Adrenal gland (tissue), 19 donors: ENCODE measurements at places on chromosomes 13 and 19. TPM values are rescaled to one million over a fixed set of nuclear protein-coding genes. Genes with fewer than 3 reads are reported as not detected.

GRK1 gene
- not detected for polyA plus RNA-seq

CRX gene
- polyA plus RNA-seq = 0.32 TPM

PALM gene
- 72.2 TPM for polyA plus RNA-seq

BTBD2 gene
- polyA plus RNA-seq = 87.5 TPM

ERCC1 gene
- polyA plus RNA-seq = 89.2 TPM

ZNF525 gene
- 9.5 TPM for polyA plus RNA-seq

ODAD3 gene
- 3.1 TPM for polyA plus RNA-seq

PTGER1 gene
- 1.9 TPM for polyA plus RNA-seq

LILRA5 gene
- 2.1 TPM for polyA plus RNA-seq

TNFAIP8L1 gene
- 13.8 TPM for polyA plus RNA-seq

CGB7 gene
- polyA plus RNA-seq = 0.13 TPM

SPC24 gene
- polyA plus RNA-seq = 9.8 TPM

GIPR gene
- polyA plus RNA-seq = 0.80 TPM

LYL1 gene
- 7.9 TPM for polyA plus RNA-seq

ZNF790 gene
- 2.7 TPM for polyA plus RNA-seq

UPF3A gene
- polyA plus RNA-seq = 78.6 TPM

C5AR2 gene
- polyA plus RNA-seq = 1.1 TPM

RNF17 gene
- polyA plus RNA-seq = not detected

ATP4B gene
- not detected for polyA plus RNA-seq

SMIM24 gene
- not detected for polyA plus RNA-seq

NKG7 gene
- 1.2 TPM for polyA plus RNA-seq

CGB3 gene
- polyA plus RNA-seq = not detected

TMEM238 gene
- polyA plus RNA-seq = not detected

ZNF714 gene
- polyA plus RNA-seq = 4.3 TPM

BCAM gene
- 55.1 TPM for polyA plus RNA-seq

SLAIN1 gene
- polyA plus RNA-seq = 24.0 TPM
